Occipital lobe (tissue), 3 donors: ENCODE measurements at places on chromosomes 6 and 20. TPM values are rescaled to one million over a fixed set of nuclear protein-coding genes. Genes with fewer than 3 reads are reported as not detected.

The APOBEC2 gene
- 0.62 TPM for total RNA-seq

The SLC17A3 gene
- total RNA-seq, result not detected

The LEMD2 gene
- 31.8 TPM for total RNA-seq

The MARCKS gene
- 337 TPM for total RNA-seq

The NCR2 gene
- not detected for total RNA-seq

The ZC2HC1B gene
- 0.31 TPM for total RNA-seq

The CCM2L gene
- 2.0 TPM for total RNA-seq

The PAQR8 gene
- 12.8 TPM for total RNA-seq

The PHACTR1 gene
- total RNA-seq, result 40.7 TPM

The GABRR1 gene
- not detected for total RNA-seq

The POU3F2 gene
- 194 TPM for total RNA-seq

The PSORS1C1 gene
- not detected for total RNA-seq

The SLC24A3 gene
- total RNA-seq, result 17.8 TPM

The PAX1 gene
- under 0.01 TPM for total RNA-seq

The PCIF1 gene
- 14.5 TPM for total RNA-seq

The DDX27 gene
- 18.2 TPM for total RNA-seq

The ZSCAN31 gene
- 16.5 TPM for total RNA-seq

The GSTA1 gene
- total RNA-seq, result 0.31 TPM

The CDH4 gene
- 22.3 TPM for total RNA-seq

The PROKR2 gene
- total RNA-seq, result 40.4 TPM

The CLIC5 gene
- total RNA-seq, result 0.47 TPM

The SLC25A27 gene
- 30.7 TPM for total RNA-seq

The GSTA3 gene
- total RNA-seq, result not detected

The SEMG1 gene
- not detected for total RNA-seq

The SLC17A4 gene
- total RNA-seq, result not detected

The SULF2 gene
- total RNA-seq, result 9.4 TPM

The CPXM1 gene
- total RNA-seq, result 7.8 TPM

The PLCB1 gene
- 72.5 TPM for total RNA-seq

The WFDC12 gene
- not detected for total RNA-seq

The GPR63 gene
- 27.9 TPM for total RNA-seq

The C2 gene
- total RNA-seq, result 4.7 TPM

The C6orf52 gene
- total RNA-seq, result 1.7 TPM

The LINC00237 gene
- total RNA-seq, result 2.0 TPM

The DNAAF9 gene
- total RNA-seq, result 36.0 TPM

The CHRNA4 gene
- 7.8 TPM for total RNA-seq

The MEI4 gene
- 0.47 TPM for total RNA-seq

The TGM3 gene
- total RNA-seq, result 0.16 TPM

The ADAM33 gene
- total RNA-seq, result 3.6 TPM

The SMLR1 gene
- total RNA-seq, result not detected

The CCN6 gene
- total RNA-seq, result not detected

The MYCT1 gene
- 4.7 TPM for total RNA-seq

The SAMD3 gene
- 15.6 TPM for total RNA-seq

The ABHD16B gene
- not detected for total RNA-seq
